ENCODE measurements at places on chromosomes 7 and 10.

DNA sequence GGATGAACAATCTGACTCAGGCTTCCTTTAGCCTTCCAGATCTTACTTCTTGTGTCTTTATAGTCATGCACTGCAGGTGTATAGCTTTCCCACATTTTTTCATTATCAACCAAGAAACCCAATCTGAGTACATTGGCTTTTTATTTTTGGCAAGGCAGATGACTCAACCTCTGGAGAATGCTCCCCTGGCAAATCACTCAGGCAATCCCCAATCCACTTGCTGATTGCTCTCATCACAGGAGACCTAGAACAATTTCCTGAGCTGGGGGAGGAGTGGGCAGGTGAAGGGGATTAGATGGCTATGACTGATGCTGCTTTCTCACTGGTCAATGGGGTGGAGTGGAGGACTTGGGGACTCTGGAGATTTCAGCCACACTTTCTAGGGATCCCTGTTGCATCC is 134.4 kb downstream of the SLC16A9 start:
- DNase-seq, result no peak

- DNase-seq, result no peak
Measured at GRCh38 chr7:90239625-90240228, 5.2 kb upstream of the CFAP69 start.

- DNase-seq, result no peak
Measured at GRCh38 chr7:20113427-20114027, 103.7 kb downstream of the MACC1 start.

GRCh38 chr7:83534488-83534887 is 114.5 kb downstream of the SEMA3E start:
- no peak for DNase-seq

GRCh38 chr7:1027242-1028043 is 16.9 kb upstream of the GPR146 start:
- DNase-seq, result no peak
